Lung (tissue), 17 donors: ENCODE measurements at places on chromosomes 4 and X. TPM values are rescaled to one million over a fixed set of nuclear protein-coding genes. Genes with fewer than 3 reads are reported as not detected.

Gene SSX7
- total RNA-seq: not detected

Gene TMSB15C
- total RNA-seq: 0.86 TPM

Gene TMEM165
- total RNA-seq: 184 TPM

Gene RIPPLY1
- not detected for total RNA-seq

Gene PTPN13
- 95.0 TPM for total RNA-seq

Gene FHIP1A
- 27.1 TPM for total RNA-seq

Gene SLC9B1
- total RNA-seq: 4.6 TPM

Gene REPS2
- 18.4 TPM for total RNA-seq

Gene RNF150
- 19.3 TPM for total RNA-seq

DNA sequence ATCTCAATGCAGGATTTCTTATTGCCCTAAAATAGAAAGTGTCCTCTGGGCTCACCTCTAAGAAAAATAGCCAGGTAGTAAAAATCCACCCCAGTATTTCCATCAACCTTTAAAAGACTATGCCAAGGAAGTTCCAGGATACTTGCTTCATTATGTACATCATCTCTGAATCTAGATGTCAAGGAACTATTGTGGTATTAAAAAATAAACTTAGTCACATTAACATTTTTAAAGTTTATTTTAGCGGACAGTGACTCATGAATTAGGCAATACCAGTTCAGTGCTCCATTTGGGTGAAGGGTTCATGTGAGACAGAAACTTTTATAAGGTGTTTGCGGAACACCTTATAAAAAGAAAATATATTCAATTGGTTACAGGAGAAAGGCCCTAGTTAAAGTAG is 209.2 kb downstream of the ADAM29 start:
- H3K27ac ChIP-seq: no peak overlapping the region
- no peak overlapping the region for H3K4me3 ChIP-seq
- no peak for DNase-seq
- H3K36me3 ChIP-seq: no peaks in the 10 kb centered on the region
- no peaks in the 10 kb centered on the region for H3K4me1 ChIP-seq

GRCh38 chr4:122643257-122643656 is 22.4 kb upstream of the IL21 start:
- no peaks in the 10 kb centered on the region for H3K27me3 ChIP-seq
- H3K36me3 ChIP-seq: no peaks in the 10 kb centered on the region
- H3K27ac ChIP-seq: no peak overlapping the region
- H3K4me3 ChIP-seq: no peak overlapping the region

- H3K4me1 ChIP-seq: peaks cover 54% of the 10 kb centered on the region
- no peaks in the 10 kb centered on the region for H3K27me3 ChIP-seq
- no peaks in the 10 kb centered on the region for H3K36me3 ChIP-seq
- peak overlapping the region; percentile 59 for H3K27ac ChIP-seq
- DNase-seq: no peak
These were observed 68.8 kb downstream of the MAML3 start for GRCh38 chr4:140085062-140085622.

DNA sequence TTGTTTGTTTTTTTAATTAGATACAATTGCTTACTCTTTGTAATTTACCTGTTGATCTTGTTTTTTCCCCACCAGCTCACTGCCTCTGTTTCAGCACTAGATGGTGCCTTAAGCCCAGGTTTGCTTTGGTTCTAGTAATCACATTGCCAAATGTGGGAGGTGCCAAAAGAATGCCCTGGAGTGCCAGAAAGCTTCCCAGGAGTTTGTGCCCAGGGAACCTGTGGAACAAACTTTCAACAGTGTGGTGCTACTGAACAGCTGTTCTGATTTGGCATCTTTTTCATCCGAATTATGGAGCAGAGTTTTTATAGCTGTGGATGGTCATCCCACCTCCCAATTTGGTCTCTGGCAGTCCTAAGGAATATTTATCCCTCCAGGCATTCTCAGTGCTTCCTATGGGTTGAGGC is 1000.7 kb downstream of the STIM2 start:
- H3K27ac ChIP-seq: no peak overlapping the region
- no peak overlapping the region for H3K4me3 ChIP-seq
- no peaks in the 10 kb centered on the region for H3K4me1 ChIP-seq
- H3K27me3 ChIP-seq: no peaks in the 10 kb centered on the region
- peak; percentile 24 for DNase-seq

DNA sequence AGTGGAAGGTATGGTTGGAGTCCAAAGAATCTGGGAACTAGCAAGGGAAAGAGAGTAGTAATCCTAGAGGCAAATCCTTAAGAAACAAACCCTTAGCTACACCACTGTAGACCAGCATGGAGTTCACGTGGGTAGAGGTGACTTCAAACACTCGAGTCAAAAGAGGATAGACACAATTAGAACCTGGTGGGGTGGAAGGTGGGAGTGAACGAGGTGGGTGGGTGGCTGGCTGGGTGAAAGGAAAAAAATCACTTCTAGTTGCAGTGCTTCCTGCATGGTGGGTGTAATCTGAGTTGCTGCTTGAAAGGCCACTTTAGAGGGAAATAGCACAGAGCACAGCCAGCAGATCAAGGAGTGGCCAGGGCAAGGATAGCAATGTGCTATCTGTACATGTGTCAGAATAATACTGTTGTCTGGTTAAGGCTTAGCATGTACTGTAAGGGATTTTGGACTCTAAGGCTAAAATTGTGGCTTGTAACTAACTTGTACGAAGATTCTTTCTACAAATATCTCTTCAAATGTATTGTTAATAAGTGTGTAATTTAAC is 356.2 kb downstream of the GRIA2 start:
- H3K4me3 ChIP-seq: no peak overlapping the region
- H3K27me3 ChIP-seq: no peaks in the 10 kb centered on the region
- no peak overlapping the region for H3K27ac ChIP-seq
- DNase-seq: no peak
- H3K36me3 ChIP-seq: no peaks in the 10 kb centered on the region

DNA sequence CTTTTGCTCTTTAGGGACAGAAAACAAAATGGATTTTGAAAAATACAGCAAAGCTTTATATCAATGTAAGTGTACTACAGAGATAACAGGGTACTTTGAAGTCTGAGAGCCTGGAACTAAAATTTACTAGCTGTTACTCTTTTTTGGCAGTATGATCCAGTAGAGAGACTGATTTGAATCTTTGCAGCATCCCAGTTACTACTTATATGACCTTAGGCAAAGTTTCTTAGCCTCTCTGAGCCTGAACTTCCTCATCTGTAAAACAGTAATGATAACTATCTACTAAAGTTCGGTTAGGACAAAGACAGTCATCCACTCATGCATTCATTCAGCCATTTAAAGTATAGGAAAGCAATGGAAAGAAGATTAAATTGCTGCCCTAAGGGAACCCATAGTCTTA is 10.1 kb downstream of the BRWD3 start:
- H3K4me1 ChIP-seq: no peaks in the 10 kb centered on the region
- DNase-seq: peak; percentile 1
- no peaks in the 10 kb centered on the region for H3K36me3 ChIP-seq
- H3K27me3 ChIP-seq: no peaks in the 10 kb centered on the region

DNA sequence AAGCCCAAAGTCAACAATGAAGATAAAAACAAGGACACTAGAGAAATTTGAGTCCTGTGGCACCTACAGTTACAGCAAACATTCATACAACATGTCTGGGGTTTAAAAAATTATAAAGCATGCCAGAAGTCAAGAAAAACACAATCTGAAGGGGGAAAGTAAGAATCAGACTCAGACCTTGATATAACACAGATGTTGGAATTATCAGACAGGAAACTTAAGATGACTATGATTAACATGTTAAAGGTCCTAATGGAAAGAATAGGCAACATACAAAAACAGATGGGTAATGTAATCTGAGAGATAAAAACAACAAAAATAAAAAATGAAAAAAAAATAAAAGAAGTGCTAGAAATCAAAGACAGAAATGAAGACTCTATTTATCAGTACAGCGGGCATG is 446.5 kb downstream of the SPRY1 start:
- no peak overlapping the region for H3K27ac ChIP-seq
- no peaks in the 10 kb centered on the region for H3K27me3 ChIP-seq
- no peak overlapping the region for H3K4me3 ChIP-seq

DNA sequence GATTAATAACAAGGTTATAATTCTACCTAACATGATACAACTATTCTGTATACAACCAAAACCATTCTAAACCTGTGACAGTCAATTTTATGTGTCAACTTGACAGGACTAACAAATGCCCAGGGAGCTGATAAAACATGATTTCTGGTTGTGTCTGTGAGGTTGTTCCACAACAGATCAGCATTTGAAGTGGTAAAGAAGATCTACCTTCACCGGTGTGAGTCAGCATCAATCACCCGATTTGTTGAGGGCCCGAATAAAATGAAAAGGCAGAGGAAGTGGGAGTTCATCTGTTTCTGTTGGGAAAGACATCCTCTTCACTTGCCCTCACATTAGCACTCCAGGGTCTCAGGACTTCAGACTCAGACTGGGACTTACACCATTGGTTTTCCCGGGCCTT is 187.9 kb downstream of the MAB21L2 start:
- H3K27ac ChIP-seq: no peak overlapping the region
- H3K36me3 ChIP-seq: no peaks in the 10 kb centered on the region
- DNase-seq: no peak
- no peaks in the 10 kb centered on the region for H3K4me1 ChIP-seq
- no peak overlapping the region for H3K4me3 ChIP-seq
- H3K27me3 ChIP-seq: no peaks in the 10 kb centered on the region

GRCh38 chr4:123606946-123607542 is 210.4 kb downstream of the SPRY1 start:
- H3K36me3 ChIP-seq: no peaks in the 10 kb centered on the region
- H3K4me3 ChIP-seq: no peak overlapping the region
- no peaks in the 10 kb centered on the region for H3K27me3 ChIP-seq
- no peak for DNase-seq
- no peak overlapping the region for H3K27ac ChIP-seq
- H3K4me1 ChIP-seq: no peaks in the 10 kb centered on the region

- H3K36me3 ChIP-seq: no peaks in the 10 kb centered on the region
- H3K4me3 ChIP-seq: no peak overlapping the region
- peaks cover 6% of the 10 kb centered on the region for H3K4me1 ChIP-seq
- H3K27me3 ChIP-seq: no peaks in the 10 kb centered on the region
- peak; percentile 31 for DNase-seq
These were observed 192.3 kb upstream of the ANKRD50 start for GRCh38 chr4:124904723-124905388.
